ENCODE measurements at places on chromosomes 16 and 17. TPM values are rescaled to one million over a fixed set of nuclear protein-coding genes. Genes with fewer than 3 reads are reported as not detected.
A peak's percentile ranks its signal among the peaks of the same experiment; 100 is the strongest.

The CACNA1H gene
- 7.3 TPM for total RNA-seq

The TRIM72 gene
- total RNA-seq = not detected

The CA7 gene
- not detected for total RNA-seq

The SPATA32 gene
- total RNA-seq = 0.39 TPM

The LITAFD gene
- not detected for total RNA-seq

The WNT3 gene
- total RNA-seq = not detected

The MRPS34 gene
- total RNA-seq = 91.2 TPM

The BAIAP3 gene
- 9.1 TPM for total RNA-seq

DNA sequence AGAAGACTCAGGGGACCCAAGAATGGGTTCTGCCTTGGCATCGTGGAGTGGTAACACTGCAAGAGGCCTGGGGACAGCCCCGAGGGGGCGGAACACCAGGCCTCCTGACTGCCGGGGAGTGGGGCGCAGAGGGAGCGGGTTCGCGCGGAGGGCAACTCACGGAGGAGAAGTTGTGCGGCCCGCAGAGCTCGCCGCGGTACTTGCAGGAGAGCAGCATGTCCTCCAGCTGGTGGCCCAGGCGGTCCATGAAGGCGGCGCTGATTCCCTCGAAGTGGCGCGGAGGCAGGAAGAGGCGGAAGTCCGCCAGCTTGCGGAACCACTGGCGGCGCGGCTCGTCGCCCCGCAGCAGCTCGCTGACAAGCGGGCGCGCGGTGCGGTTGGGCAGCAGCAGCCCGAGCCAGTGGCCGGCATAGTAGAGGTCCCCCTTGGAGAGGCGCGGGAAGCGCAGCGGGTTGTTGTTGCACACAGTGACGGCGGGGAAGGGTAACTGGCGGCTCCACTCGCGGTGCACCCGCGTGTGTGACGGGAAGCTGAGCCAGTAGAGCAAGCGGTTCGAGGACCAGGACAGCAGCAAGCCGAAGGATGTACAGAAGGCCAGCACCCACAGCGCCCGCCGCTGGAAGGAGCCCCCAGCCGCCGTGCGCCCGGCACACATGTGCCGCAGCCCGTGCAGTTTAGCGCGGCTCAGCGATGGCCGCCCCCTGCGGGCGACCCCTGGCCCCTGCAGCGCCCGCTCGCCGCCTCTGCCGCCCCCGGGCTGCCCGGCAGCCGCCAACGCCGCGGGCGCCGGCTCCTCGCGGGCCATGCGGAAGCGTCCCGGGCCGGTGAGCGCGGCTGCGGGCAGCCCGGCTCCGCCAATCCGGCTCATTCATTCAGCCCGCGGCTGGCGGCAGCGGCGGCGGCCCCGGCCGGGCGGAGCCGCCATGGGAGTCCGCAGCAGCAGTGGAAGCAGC lies 1.6 kb downstream of the ASIC2 start:
- no peak for DNase-seq

DNA sequence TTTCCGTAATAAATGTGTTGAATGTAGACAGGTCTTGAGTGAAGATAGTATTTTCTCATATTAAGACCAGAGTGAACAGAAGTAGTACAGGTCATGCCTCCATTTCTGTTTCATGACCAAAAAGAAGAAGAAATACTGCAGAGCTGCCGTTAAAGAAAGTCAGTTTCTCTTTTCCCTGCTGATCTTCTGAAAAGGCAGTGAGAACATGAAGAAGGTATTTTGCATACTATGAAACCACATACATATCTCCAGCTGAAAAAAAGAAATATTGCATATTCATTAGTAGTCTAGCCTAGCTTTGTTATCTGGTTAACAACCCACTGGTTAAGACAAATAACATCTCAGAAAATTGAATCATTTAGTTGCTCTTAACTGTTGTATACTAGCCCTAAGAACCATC lies 138.4 kb downstream of the PHKB start:
- DNase-seq = no peak

- DNase-seq = no peak
Measured at GRCh38 chr17:41476866-41477815, 3.8 kb downstream of the KRT35 start.

GRCh38 chr17:77318491-77319210 lies 177.9 kb downstream of the SEC14L1 start:
- no peak for DNase-seq

DNA sequence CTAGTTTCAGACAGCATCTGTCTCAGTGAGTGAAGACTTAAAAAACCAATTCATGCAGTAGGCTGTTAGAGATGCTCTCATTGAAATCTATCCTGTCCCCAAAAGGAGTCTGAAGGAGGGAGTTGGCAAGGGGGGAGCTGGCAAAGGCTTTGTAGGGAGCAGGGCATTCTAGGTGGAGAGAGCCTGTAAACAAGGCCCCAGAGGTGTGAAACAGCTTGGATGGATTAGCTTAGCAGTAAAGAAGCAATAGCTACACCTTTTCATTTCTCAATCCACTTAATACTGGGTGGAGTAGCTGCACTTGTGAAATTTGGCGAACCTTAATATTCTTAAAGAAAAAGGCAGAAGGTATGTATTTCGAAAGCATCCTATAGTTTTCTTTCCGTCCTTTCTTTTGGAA lies 61.8 kb downstream of the KSR1 start:
- no peak for DNase-seq

GRCh38 chr17:10518271-10519037 lies at the start of gene MYH1:
Gene MYH1 (minus strand): TSS chr17:10518542. CDS start chr17:10516642, 1,900 bp downstream.
- DNase-seq = no peak

DNA sequence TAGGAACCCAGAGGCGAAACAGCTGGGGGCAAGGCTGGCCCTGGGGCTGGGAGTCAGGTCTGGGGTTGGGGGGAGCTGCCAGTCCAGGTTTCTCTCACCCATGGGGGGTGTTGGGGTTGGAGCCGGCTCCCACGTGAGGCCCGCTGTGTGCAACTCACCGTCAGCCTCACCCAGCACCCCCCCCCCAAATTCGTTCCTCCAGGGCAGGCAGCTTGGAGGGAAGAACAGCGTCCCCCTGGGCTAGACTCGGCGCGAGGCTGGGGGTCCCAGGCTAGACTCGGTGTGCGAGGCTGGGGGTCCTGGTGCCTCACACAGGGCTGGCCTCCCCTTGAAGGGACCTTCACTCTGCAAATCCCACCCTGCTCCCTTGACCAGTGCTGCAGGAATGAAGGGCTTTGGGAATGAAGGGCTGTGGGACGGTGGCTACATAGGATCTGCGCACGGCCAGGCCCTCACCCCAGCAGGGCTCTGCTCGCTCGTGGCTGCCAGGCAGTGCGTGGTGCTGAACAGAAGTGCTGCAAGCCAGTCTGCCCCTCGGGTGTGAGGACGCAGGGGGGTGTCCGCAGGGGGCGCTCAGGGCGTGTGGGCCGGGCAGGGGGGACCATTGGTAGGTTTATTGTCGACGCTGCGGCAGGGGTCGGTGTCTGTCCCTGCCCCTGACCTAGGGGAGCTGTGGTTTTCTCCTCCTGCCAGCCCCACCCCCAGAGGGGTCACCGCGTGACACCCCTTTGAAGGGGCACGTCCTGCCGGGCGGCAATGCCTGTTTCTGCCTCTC lies 74.7 kb downstream of the KLHDC4 start:
- DNase-seq = no peak

- no peak for DNase-seq
Measured at GRCh38 chr17:77798031-77798430, 160.5 kb upstream of the TNRC6C start.

DNA sequence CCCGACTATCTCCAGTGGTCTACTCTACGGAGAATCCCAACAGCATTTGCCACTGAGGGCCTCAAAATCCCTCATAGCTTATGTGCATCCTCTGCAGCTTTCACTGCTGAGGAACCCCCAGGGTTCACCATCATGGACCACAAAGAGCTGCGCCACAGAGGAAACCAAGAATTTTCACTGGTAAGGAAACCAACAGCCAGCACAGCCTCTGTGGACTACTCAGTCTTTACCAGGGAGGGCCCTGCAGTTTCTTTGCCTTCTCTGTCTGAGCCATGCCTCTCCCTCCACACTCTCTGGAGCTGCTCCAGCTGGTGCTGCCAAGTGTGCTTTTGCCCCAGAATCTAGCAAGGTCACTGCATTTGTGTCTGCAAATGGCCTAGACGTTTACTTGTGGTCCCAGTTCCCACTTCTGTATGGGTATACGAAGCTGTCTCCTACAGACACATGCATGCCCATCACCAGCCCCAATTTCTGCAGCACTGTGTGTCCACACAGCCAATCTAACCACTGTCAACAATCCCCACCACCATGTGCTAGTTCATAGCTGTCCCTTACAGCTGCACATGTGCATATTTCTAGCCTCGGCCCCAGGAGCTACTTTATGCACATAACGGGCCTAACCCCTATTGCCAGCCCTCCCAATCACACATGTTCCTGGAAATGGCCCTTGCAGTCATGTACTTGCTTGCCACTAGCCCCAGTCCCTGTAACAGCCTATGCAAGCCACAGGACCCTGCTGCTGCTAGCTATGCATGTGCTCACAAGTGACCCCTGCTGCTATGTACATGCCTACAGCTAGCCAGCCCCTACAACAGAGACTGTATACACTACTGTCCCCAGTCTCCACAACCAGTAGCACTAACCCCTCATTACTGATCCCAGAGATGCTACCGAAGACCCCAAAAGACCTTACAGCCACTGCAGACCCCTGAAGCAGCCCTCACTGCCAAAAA lies 1437.4 kb downstream of the CDH11 start:
- DNase-seq = no peak

GRCh38 chr17:30590081-30590733 lies 113.0 kb downstream of the GOSR1 start:
- no peak for DNase-seq

GRCh38 chr17:20157001-20157310 lies 147.8 kb downstream of the SPECC1 start:
- no peak for DNase-seq

DNA sequence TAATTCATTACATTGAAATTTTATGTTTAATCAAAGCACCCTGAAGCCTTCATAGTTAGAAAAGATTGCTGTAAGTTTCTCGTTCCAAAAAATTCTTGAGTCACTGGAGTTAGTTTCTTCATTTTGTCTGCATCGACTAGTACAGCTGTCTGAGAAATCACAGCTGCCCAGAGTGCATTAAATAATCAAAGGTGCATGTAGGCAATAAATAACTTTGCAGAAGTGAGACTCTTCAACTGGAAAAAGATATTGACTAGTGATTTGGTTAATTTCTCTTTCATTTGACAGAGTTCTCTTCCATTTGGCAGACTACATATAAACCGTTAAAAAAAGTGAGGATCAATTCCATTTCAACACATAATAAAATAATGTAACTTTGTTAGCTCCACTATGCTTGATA lies 234.0 kb downstream of the CNTNAP4 start:
- DNase-seq = no peak

DNA sequence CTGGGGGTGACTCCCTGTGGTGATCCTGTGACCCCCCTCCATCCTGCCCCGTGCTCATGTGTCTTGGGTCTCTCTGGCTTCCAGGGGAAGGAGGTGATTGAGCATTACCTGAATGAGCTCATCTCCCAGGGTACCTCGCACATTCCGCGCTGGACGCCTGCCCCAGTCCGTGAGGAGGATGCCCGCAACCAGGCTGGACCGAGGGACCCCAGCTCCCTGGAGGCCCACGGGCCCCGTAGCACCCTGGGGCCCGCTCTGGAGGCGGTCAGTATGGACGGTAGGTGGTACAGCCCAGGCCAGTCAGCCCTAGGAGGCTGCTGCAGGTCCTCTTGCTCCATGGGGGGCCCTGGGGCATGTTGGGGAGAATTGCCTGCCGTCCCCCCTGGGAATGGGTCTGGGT lies 33.6 kb downstream of the SEC14L5 start:
- DNase-seq = no peak

DNA sequence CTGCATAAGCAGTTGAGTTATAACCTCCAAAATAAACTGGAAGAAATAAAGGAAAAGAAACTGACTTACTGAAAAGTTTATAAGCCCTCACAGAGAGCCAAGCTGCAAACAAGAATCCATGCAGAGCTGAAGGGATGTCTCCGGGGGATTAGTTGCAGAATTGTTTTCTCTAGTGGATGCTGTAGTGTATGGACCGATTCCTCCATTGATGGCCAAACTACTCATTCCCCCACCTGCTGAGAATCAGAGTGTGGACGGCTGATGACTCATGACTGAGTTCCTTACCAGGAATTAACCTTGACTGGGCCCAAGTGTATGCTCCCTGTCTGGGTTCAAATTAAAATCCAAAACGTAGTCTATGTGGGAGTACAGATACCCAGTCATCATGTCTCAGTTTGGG lies 93.9 kb upstream of the CDH8 start:
- no peak for DNase-seq

DNA sequence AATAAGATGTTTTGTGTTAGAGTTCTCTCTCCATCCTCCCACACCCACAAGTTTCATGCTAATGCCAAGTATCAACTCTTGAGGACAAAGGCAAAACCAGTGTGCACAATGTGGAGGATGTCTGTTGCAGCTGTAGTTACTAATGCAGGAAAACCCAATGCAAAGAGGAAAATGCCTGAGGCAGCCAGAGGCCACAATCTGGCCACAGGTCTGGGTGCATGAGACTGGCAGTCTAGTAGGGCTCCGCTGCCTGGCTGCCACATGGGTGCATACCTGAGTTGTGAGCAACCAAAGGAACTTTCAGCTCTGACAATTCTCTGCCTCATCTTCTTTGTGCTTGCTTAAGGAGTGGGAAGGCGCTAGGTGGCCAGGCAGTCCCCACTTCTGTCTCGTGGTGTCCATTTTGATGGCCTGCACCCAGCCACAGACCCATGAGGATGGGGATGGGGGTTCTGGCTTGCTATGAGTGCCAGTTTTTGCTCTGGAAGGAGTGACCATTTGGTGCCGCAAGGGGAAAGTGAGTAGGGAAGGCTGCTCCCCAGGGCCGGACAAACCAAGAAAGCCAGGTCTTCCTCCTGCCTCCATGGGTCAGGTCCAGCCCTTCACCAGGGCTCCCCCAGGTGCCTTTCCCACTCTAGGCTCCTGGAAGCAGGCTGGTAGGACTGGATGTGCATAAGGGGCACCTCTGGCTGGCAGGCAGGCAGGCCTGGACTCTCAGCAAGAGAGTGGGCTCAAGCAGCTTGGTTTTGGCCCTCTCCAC lies 4.2 kb upstream of the GFOD2 start:
- DNase-seq = no peak

GRCh38 chr16:11024333-11025053 lies 80.1 kb downstream of the CLEC16A start:
- DNase-seq = no peak

DNA sequence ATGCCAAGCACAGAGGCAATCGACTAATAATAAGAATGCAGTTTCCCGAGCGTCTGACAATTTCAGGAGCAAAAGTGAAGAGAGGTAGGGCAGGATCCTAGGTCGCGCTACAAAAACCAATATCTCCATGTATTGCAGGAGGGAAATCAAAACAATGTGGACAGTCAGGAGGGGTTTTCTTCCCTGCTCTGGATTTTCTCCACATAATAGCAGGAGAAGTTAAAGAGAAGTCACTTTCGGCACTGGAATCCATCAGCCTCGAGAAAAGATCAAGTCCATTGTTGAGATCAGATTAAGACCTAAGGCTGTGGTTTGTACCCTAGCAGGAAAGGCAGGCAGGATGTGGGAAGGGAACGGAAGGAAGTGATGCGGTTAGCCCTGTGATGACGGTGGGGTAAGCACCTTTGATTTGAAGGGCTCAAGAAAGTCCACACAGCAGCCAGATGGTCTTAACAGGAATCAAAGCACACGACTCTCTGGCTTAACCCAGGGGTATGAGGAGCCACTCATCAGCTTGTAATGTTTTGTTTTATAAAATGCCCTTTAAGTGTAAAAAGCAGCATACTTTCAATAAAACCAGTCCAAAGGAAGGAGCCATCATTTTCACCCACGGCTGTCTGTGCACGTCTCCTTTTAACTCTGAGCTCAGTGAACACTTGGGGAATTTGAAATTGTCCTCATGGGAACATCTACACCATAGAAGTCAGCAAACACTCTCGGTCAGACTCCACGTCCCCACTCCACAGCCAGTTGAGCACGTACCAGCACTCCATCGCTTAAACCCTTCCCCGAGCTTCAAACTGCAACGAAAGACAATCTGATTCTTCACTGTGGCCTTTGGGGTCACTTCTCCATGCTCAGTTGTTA lies 15.8 kb upstream of the AKTIP start:
- DNase-seq = peak; percentile 88

All from T-cell (primary cell).